ENCODE measurements at places on chromosomes 16 and 17.

GRCh38 chr17:41775394-41776226 is 10.9 kb downstream of the JUP start:
- DNase-seq: peak; percentile 76

DNA sequence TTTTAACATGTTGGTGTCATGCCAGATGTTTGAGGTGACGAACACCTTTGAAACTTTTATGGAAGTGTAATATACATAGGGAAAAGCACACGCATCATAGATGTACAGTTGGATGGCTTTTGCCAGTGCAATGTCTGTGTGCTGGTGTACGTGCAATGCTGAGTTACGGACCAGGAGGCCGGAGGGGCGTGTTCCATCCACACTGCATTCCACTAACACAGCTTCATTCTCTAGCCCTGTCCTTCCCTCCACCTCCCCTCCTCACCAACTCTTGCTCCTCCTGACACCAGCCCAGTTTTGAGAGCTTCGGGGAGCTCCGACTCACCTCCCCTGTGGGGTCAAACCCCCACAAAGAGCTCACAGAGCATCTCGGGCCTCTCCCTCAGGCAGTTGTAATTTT is 358.8 kb downstream of the C16orf95 start:
- DNase-seq: no peak

- peak; percentile 51 for DNase-seq
Observed at GRCh38 chr17:32783602-32784001, 93.3 kb downstream of the MYO1D start.

GRCh38 chr16:63975669-63976068 is 1146.2 kb downstream of the CDH11 start:
- DNase-seq: no peak

- DNase-seq: no peak
Observed at GRCh38 chr17:74117999-74118421, 85.5 kb upstream of the RPL38 start.

- no peak for DNase-seq
Observed at GRCh38 chr16:10671729-10672128, 23.0 kb downstream of the TEKT5 start.
